ENCODE measurements at places on chromosomes 2 and 18. TPM values are rescaled to one million over a fixed set of nuclear protein-coding genes. Genes with fewer than 3 reads are reported as not detected.

DNA sequence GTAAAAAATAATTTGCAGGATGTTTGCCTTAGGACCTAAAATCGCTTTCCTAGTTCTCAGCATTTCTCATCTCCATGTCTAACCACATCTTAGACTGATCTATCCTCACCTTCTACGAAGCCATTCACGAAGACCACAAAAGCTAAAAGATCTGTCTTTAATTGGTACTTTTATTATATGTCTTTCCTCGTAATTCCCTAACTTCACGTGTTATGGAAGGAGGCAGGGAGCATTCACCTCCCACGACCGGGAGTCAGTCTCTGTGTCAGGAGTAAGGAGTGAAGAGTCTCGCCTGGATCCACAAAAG lies 1.6 kb downstream of the DLGAP1 start:
- no peak for ATAC-seq

Gene LRRTM4
- 0.30 TPM for total RNA-seq

DNA sequence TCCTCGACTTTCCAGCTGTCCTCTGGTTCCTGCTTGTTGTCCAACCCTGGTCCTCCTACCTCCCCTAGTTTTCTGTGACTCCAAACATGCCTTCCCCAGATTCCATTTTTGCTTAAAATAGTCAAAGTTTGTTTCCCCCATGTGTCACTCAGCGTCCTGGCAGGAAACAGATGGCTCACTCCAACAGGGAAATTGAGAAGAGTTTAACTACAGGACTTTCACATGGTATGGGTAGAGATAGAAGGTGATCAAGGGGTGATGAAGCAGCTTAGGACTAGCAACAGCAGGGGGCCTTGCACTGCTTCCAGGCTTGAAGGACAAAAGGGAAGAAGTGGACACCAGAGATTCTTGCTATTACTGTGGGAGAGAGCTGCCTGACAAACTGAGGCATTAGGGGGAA lies 6.1 kb upstream of the CUL3 start:
- ATAC-seq: no peak

Gene GALNT3
- 0.94 TPM for total RNA-seq

GRCh38 chr2:158688721-158689120 lies 106.4 kb upstream of the DAPL1 start:
- no peak for ATAC-seq

Gene ANKRD44
- total RNA-seq: 24.4 TPM

GRCh38 chr2:14927021-14927564 lies 294.6 kb downstream of the LRATD1 start:
- ATAC-seq: no peak

DNA sequence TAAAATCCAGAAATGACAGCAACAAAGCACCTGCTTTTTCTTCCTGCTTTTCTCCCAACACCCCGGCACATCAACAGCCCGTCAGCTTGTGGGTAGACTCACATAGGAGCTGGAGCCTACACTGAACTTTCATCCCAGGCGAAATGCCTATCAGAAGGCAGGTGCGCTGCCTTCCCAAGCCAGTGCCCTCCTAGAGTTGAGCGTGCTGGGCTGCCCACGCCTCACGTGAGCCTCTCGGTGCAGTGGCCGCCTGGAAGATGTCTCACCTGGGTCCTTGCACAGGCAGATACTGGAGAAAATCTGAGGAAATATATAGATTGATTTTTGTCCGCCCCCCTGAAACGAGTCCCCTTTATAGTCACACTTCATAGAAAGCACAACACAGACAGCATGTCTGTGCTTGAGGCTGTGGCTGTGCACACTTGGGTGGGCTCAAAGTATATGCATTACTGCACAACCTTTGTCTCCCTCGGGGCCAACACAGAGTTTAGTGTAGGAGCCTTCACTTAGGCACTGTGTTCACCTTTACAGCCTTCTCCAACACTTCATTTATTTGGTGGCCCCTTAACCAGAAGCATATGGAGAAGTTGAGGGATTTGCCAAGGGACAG lies 112.5 kb downstream of the SMAD7 start:
- ATAC-seq: no peak

DNA sequence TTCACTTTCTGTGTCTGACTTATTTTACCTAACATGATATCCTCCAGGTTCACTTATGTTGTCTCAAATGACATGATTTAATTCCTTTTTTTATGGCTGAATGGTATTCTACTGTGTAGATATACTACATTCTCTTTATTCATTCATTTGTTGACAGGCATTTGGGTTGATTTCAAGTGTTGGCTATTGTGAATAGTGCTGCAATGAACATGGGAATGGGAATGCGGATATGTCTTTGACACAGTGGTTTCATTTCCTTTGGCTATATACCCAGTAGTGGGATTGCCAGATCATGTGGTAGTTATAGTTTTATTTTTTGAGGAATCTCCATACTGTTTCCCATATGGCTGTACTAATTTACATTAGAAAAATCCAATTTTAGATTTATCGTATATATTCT lies 195.4 kb upstream of the KLHL14 start:
- ATAC-seq: no peak

GRCh38 chr2:180709392-180710145 lies 270.8 kb upstream of the UBE2E3 start:
- ATAC-seq: no peak

Gene SPTBN1
- total RNA-seq: 606 TPM

GRCh38 chr2:201996679-201997314 lies 36.9 kb upstream of the FZD7 start:
- ATAC-seq: no peak

- ATAC-seq: no peak
These were observed 21.4 kb downstream of the MGAT5 start for GRCh38 chr2:134275058-134275862.

Gene UPP2
- total RNA-seq: not detected

DNA sequence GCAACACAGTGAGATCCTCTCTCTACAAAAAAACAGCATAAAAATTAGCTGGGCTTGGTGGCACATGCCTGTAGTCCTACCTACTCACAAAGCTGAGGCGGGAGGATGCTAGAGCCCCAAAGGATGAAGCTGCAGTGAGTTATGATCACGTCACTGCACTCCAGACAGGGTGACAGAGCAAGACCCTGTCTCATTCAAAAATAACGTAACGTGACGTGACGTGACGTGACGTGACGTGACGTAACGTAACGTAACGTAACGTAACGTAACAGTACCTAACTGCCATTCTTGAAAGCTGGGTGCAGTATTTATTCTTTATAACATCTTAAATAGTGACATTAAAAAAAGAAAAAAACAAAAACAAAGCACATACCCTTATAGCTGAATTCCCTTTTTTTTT lies 51.7 kb downstream of the NOL10 start:
- ATAC-seq: no peak

- no peak for ATAC-seq
These were observed 99.7 kb downstream of the INHBB start for GRCh38 chr2:120445449-120446143.

Gene MOGAT1
- not detected for total RNA-seq

Data from gastroesophageal sphincter (tissue), 4 donors.